ENCODE measurements at places on chromosomes 4 and X. TPM values are rescaled to one million over a fixed set of nuclear protein-coding genes. Genes with fewer than 3 reads are reported as not detected.

Gene SPANXA2
- not detected for total RNA-seq

Gene TMEM154
- total RNA-seq: 86.5 TPM

Gene CXCL3
- total RNA-seq: not detected

Gene CDKL2
- total RNA-seq: 1.1 TPM

Gene C4orf51
- total RNA-seq: not detected

Gene CENPC
- 37.1 TPM for total RNA-seq

Gene NUDT10
- total RNA-seq: 4.6 TPM

Gene DIPK2B
- 27.1 TPM for total RNA-seq

Gene ARX
- not detected for total RNA-seq

Gene S100G
- not detected for total RNA-seq

Gene TCEANC
- total RNA-seq: 3.4 TPM

Gene TLL1
- 7.9 TPM for total RNA-seq

Gene TAF7L
- total RNA-seq: 0.18 TPM

Gene AR
- total RNA-seq: 26.2 TPM

Gene SUPT20HL1
- 0.78 TPM for total RNA-seq

Gene PRKG2
- total RNA-seq: 4.7 TPM

Gene CXCL8
- total RNA-seq: 0.44 TPM

Gene CSAG1
- total RNA-seq: not detected

Gene TRIM2
- total RNA-seq: 90.6 TPM

Gene F8A1
- total RNA-seq: 35.7 TPM

Gene PAGE2B
- not detected for total RNA-seq

Gene SLC6A14
- total RNA-seq: 0.57 TPM

Gene USP26
- total RNA-seq: not detected

Gene DDX60
- total RNA-seq: 30.6 TPM

Gene ZCCHC12
- not detected for total RNA-seq

Gene TLR1
- 4.0 TPM for total RNA-seq
